ENCODE measurements at places on chromosomes 6 and 20. TPM values are rescaled to one million over a fixed set of nuclear protein-coding genes. Genes with fewer than 3 reads are reported as not detected.

RSPH9 gene
- 0.23 TPM for total RNA-seq

MCHR2 gene
- not detected for total RNA-seq

DEFB132 gene
- not detected for total RNA-seq

SLC17A9 gene
- 17.8 TPM for total RNA-seq

IRF4 gene
- total RNA-seq = 3.8 TPM

MMP24 gene
- total RNA-seq = 1.2 TPM

DNA sequence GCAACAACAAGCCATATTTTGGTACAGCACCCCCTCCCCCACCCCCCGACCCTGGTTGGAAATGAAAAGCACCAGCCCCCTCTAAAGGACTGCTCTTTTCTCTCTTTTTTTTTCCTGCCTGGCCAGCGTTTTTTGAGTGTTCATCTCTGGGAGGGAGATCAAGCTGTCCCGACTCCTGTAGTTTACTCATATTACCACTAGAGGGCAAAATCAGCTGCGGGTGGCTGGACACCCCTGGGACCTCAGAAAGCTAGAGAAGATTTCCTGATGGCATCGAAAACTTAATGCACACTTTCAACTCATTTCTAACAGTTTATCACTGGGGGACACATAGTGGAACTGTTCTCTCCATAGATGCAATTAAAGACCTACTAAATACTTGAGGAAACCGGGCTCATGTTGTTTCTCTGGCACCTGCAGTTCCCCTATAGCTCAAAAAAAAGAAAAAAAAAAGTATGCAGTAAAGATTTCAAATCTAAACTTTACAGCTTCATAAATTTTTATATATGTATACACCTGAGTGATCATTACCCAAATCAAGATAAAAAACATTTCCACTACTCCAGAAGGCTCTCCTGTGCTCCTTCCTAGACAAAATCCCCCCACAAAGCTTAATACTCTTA is 24.4 kb downstream of the CNBD2 start:
- DNase-seq = no peak

DNA sequence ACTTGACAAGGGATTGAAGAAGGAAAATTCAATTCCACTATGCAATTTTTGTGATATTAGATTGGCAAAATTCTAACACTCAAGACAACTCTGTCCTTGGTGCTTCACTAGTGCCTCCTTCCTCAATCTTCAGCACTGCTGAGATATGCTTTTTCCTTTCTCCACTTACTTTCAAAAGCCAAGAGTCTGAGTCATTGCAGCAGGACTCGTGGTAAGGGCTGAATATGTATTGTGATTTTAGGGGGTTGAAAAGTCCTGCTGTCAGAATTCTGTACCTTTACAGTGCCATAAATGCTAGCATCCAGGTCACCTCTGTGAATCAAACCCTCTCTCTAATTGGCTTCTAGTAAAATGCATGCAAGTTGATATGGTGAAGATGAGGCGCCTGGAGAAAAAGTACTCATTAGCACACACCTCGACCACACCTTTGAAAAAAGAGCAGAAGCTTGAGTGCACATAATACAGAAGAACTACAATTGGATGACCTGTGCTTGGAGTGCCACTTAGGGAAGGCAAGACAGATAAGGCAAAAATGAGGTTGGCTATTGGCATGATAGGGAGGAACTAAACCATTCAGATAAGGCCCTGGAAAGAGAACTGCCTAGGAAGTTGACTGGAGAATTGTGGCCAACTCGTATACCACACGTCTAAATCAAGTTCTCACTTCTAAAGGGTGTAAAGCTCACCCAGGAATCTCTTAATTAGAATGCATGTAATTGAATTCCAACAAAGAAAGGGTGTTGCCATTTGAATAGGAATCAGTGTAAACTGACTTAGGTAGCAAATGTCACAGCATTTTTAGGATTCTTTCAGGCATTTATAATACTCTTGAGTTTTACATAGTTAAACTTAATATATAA is 43.6 kb upstream of the FAM83B start:
- DNase-seq = no peak

GRCh38 chr6:163897669-163898068 is 483.2 kb downstream of the QKI start:
- no peak for DNase-seq

GRCh38 chr6:84645000-84645399 is 119.4 kb downstream of the TBX18 start:
- DNase-seq = no peak

DNA sequence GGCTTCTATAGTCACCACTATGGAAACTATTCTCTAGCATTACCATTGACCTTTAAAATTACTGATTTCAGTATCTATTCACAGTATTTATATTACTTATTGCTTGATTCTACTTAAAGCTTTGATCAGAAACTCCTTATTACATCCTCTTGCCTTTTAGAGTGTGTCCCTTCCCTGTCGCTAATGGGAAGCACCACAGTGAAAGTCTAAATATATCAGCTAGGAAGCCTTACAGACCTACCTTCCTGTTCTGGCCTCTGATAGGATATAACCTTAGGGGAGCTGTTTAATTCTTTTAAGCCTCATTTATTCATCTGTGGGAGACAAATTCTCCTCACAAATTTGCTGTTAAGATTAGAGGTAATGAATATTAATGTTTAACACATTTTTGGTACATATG is 122.7 kb downstream of the ADGRB3 start:
- no peak for DNase-seq

DNA sequence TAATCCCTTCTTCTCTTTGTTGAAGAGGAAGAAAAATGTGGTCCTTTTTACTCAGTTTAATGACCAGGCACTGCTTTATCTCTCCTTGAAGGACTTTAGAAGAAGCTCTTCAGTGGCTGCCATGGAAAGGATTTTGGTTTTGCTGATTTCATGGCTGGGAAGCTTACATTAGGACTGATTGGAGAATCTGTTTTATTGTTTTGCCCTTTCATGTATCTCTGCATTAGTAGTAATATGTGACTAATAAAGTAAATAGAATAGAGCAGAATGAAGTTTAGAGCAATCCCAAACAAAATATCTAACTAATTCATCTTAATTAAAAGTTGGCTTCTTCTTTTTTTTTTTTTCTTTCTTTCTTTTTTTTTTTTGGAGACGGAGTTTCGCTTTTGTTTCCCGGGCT is 502.9 kb downstream of the HAO1 start:
- no peak for DNase-seq

DNA sequence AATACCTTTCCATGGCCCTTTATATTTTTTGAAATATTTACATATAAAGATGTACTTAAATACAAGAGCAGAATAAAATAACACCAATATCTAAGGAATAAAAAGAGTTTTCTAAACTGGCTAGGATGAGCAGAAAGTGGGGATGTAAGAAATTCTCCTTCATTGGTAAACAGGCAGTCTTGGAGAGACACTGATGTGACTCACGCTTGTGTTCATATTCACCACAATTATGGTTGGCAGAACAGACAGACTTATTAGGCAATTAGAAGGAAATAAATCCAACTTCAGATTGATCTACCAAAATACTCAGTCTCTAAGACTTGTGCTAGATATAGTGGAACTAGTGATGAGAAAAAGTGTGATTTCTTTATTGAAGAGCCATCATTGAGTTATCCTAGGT is 463.7 kb downstream of the CDC5L start:
- DNase-seq = no peak

DNA sequence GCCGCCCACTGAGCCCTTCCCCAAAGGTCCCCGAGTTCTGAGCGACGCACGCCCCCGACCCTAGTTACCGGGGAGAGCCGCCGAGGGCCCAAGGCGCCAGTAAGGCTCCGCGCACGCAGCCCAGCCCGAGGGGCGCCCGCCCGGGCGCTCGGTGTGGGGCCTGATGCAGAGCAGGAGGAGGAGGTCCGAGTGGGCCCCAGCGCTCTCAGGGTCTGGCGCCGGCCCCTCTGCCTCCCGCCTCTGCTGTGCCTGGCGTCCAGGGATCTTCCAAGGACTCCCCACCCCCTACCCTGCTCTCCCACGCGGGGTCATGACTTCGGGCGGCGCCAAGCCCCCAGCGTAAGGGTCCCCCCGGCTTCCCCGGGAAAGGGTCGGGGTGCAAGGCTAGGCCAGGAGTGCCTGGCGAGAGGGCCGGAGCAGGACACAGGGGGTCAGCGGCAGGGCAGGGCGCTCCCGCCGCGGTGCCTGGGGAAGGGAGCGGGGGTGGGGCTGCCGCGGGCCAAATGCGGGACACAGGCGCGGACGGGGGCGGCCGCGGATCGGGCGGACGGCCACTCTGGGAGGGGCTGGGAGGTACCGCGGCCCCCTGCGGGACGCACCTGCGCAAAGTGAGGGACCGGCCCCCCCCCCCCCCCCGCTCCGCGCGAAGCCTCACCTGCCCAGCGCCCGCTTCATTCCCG is 637 bp downstream of the ABHD12 start:
- DNase-seq = peak; percentile 61

GRCh38 chr6:125910527-125910926 is 46.0 kb upstream of the HINT3 start:
- DNase-seq = no peak

DNA sequence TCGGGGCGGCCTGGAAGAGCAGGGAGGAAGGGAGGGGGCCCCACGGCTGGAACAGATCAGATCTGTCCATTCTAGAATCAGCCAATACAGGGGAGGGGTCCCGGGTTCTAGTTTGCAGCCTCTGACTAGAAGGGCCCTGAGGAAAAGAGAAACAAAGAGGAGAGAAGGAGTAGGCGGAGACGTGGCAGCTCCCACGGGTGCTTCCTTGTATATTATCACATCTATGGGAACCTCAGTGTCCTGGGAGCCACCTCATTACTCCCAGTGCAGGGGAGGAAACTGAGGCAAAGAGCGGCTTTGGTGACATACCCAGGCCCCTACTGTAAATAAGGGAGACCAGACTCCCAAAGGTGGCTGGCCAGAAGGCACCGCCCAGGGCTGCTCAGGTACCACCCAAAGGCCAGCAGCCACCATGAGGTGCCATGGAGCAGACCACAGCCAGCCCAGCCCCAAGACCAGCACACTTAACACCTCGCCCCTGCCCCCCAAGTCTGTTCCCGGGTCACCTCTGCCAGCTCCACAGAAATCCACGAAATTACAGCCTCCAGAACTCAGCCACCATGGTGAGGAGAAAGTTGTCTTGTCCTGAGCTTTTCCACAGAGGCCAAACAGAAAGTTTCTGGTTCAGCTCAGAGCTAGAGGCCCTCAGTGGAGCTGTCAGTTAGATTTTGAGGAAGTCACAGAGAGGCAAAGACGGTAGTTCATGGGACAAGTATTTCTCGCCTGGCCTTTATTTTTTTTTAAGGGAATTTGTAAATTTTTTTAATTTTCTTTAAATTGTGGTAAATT is 2.1 kb downstream of the ZC3H12D start:
- no peak for DNase-seq

DNA sequence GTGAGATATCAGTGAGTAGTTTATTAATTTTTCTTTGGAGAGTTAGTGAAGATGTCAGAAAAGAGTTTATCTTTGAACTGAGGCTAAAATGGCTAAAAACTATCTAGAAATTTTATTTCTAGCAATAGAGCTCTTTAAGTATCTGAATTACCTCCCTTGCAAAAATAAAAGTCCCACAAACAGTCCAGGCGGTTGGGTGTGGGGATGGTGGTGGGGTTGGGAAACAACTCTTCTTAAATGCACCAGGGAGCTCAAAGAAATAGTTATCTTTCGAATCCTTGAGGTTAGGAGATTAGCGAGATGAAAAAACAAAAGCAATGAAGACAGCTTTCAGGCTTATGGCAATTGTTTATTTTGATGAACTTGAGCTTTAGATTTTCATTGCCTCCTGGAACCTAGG is 1299.1 kb upstream of the ADGRB3 start:
- no peak for DNase-seq

GRCh38 chr6:132128424-132128823 is 177.3 kb upstream of the CCN2 start:
- no peak for DNase-seq

- no peak for DNase-seq
These were observed 100.0 kb upstream of the CITED2 start for GRCh38 chr6:139474145-139475108.

DNA sequence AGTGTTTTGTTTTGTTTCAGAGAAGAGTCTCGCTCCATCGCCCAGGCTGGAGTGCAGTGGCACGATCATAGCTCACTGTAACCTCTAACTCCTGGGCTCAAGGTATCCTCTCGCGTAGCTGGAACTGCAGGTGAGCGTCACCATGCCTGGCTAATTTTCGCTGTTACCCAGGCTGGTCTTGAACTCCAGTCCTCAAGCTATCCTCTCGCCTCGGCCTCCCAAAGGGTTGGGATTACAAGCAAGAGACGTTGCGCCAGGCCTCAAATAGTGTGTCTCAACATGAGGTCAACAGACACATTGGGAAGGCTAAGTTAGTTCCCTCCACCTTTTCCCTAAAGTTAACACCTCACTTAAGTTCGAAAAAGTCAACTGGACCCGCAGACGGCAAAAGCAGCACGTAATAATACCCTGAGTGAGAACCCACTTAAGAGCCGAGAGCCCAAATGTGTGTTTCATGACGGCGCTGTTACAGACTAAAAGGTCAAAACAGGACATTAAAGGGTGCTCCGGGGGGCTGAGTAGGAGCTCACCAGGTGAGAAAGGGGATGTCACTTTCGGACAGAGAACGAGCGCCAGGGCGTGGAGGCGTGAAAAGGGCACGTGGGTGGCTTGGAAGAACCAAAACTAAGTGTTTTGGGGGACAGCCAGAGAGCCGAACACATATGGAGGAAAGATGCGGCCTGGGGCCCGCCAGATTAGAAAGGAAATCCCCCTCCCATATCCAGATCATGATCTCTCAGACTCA is 499 bp downstream of the TTI1 start:
- DNase-seq = no peak

GRCh38 chr6:155212616-155213380 is 51.0 kb upstream of the CLDN20 start:
- DNase-seq = no peak

DNA sequence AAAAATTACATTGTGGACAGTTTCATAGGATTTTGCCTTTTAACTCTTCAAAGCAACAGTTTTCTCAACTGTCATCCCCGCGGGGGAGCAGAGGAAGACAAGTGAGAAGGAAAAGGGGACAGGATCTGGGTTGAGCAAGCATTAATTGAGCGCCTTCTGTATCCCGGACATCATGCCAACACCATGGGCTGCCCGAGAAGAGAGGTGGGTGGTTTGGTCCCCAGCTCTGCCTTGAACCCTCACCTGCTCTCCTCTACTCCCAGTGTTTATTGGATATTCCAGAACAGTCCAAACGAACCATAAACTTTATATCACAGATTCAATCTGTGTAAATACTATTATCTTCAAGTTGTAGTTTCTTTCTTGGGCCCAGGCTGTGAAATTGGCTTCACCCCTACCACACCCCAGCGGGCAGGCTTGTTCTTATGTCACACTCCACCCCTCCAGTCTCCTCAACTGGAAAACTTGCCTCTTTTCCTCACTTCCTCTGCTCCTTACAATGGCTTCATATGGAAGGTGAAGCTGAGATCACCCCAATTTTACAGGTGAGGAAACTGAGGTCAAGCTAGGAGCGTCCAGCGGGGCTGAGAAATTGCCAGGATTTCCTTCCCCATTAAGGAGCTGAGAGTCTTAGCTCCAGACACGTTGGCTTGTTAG is 6.0 kb downstream of the PCK1 start:
- no peak for DNase-seq
